Vein endothelial cell (primary cell): ENCODE measurements at places on chromosomes 16 and 17. TPM values are rescaled to one million over a fixed set of nuclear protein-coding genes. Genes with fewer than 3 reads are reported as not detected.

KRTAP4-7 gene
- not detected in 2 replicates for total RNA-seq

CHST6 gene
- 0.65 and 1.1 TPM in 2 replicates for total RNA-seq

METTL2A gene
- total RNA-seq: 18.6 and 21.6 TPM in 2 replicates

ETV4 gene
- total RNA-seq: 20.3 and 20.5 TPM in 2 replicates

OR4D1 gene
- total RNA-seq: not detected in 2 replicates

TLCD2 gene
- total RNA-seq: 0.96 and 1.3 TPM in 2 replicates

HIC1 gene
- 54.6 and 76.4 TPM in 2 replicates for total RNA-seq
